ENCODE measurements at places on chromosomes 1 and 21. TPM values are rescaled to one million over a fixed set of nuclear protein-coding genes. Genes with fewer than 3 reads are reported as not detected.

SAMD11 gene
- total RNA-seq = 26.9 TPM

DNA sequence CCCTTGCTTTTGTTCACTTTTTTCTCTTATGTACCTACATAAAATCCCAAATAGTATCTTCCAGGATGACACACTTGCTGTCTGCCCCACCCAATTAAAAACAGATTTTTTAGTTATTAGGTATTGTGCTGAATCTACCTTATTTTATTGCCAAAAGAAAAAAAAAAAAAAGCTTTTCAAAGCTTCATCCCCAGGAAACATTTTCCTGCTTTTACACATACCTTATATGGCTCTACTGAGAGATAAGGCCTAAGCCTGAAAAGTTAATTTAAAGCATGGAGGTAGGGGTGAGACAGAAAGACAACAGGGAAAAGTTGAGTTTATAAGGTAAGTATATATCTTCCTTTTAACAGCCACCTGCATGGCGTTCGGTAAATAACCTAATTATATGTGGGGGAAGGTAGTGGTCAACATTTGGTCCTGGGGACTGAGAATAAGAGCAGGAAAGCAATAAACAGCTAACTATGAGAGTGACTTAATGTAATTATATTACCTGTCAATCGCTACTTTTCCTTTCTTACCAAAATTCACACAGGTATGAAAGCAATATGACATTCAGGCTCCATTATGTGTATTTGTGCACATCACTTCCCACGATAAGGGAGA, 54.6 kb upstream of the BOLA1 start:
- H3K27me3 ChIP-seq = no peaks in the 10 kb centered on the region
- no peaks in the 10 kb centered on the region for H3K36me3 ChIP-seq
- DNase-seq = no peak
- H3K27ac ChIP-seq = peak overlapping the region; percentile 91
- peaks cover 35% of the 10 kb centered on the region for H3K4me1 ChIP-seq
- no peak overlapping the region for H3K4me3 ChIP-seq

DNA sequence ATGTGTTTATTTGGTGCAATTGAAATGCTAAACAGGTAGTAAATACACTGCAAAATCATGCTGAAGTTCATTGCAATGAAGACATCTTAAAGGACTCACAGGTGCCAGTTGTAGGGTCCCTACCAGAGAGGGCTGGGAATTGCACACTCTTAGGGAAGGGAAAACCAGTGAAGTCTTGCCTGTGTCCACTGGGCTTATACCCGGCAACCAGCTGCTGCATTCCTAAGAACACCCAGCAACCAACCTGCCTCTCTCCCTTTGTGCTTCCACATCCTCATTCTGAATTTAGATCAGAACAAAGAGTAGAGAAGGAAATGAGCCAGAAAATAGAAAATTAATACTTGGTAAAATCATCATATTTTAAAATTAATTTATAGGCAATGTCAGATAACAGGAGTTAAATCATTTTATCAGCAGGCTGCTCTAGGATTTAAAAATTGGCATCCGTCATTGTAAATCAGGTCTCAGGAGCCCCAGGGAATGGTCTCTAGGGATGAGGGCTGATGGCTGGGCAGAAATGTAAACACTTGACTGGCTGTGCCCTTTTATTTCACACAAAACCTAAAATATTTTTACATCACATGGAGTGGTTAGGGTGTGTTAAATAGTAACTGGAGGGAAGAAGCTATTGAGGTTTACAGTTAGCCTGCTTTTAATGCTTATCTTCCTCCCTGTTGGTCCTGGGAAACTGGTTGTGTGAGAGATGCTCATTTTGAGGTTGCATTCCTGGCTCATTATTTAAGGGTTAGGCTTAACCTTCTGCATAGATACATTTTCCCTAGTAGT, 31.3 kb downstream of the PTGFRN start:
- H3K27me3 ChIP-seq = no peaks in the 10 kb centered on the region
- no peak overlapping the region for H3K27ac ChIP-seq
- peaks cover 25% of the 10 kb centered on the region for H3K4me1 ChIP-seq
- no peak for DNase-seq

GRCh38 chr1:46652321-46653100, 15.7 kb downstream of the ATPAF1 start:
- H3K4me3 ChIP-seq = no peak overlapping the region
- peaks cover 6% of the 10 kb centered on the region for H3K36me3 ChIP-seq
- no peaks in the 10 kb centered on the region for H3K27me3 ChIP-seq
- peaks cover 23% of the 10 kb centered on the region for H3K4me1 ChIP-seq

GRCh38 chr1:206785182-206785765, 13.0 kb upstream of the IL10 start:
- DNase-seq = no peak
- no peak overlapping the region for H3K4me3 ChIP-seq
- no peaks in the 10 kb centered on the region for H3K4me1 ChIP-seq
- no peaks in the 10 kb centered on the region for H3K36me3 ChIP-seq
